ELR (cell line): ENCODE measurements at places on chromosomes 5 and 9.

DNA sequence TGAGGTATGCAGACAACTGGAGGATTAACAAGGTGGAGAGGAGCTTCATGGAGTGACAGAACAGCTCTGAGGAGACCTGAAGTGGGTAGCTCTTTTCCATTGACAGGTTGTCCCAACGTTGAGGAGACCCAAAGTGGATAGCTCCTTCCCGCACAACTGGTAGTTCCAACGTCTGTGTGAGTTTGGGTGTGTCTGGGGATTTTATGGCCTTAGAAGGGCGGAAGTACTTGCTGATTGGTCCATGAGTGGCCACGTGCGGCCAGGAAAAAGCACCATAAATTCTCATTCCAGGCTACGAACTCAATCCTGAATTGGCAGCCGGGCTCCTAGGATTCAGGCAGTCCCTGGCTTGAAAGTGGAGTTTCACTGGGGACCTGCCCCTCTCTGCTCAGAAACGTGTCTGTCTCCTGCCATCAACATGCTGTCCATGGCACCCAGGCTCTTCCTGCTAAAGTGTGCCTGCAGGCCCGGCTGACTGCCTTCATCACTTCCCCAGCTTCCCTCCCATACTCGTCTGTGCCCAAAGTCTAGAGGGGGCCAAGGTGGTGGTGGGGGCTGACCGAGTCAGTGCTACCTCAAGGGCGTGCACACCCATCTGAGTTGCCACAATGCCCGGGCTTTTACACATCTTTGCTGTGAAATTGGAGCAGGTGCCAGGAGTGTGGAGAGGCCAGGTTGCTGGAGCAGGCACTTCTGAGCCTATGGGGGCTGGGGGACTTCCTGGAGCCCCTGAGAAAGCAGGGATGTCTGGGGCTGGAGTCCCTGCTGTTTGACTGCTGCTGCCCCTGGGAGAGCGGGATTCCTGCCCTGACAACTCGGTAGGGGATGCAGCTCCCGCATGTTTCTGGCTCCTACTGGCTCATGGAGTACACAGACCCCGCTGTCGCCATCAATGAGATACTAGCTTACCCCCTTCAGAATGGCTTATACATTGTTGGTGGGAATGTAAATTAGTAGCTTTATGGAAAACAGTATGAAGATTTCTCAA is 2034.6 kb upstream of the ACO1 start:
- DNase-seq, result no peak

GRCh38 chr5:146018514-146019375 is 82.4 kb downstream of the SH3RF2 start:
- DNase-seq, result no peak

DNA sequence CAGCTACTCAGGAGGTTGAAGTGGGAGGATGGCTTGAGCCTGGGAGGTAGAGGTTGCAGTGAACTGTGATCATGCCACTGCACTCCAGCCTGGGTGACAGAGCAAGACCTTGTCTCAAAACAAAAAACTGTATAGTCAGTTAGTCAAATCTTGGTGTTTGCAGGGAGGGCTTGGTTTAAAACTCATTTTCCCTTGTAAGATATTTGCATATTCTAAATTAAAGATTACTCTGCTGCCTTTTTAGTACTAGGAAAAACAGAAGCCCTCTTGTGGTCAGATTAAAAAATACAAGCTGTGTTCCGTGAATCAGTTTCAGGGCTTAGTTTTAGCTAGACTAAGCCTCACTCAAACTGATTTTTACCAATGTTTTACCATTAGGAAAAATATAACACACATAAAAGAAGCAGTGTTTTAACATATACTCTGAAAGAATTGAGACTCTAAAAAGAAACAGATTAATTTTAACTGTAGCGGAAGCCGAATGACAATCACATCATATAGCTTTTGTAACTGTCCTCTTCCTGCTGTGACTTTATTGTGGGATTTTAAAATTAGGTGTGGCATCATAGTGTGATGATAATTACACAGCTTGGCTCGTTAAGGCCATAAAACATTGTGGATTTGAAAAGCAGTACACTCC is 84.9 kb upstream of the BASP1 start:
- peak; percentile 75 for DNase-seq

- peak; percentile 19 for DNase-seq
These were observed 53.9 kb downstream of the CFAP95 start for GRCh38 chr9:69874301-69875060.

DNA sequence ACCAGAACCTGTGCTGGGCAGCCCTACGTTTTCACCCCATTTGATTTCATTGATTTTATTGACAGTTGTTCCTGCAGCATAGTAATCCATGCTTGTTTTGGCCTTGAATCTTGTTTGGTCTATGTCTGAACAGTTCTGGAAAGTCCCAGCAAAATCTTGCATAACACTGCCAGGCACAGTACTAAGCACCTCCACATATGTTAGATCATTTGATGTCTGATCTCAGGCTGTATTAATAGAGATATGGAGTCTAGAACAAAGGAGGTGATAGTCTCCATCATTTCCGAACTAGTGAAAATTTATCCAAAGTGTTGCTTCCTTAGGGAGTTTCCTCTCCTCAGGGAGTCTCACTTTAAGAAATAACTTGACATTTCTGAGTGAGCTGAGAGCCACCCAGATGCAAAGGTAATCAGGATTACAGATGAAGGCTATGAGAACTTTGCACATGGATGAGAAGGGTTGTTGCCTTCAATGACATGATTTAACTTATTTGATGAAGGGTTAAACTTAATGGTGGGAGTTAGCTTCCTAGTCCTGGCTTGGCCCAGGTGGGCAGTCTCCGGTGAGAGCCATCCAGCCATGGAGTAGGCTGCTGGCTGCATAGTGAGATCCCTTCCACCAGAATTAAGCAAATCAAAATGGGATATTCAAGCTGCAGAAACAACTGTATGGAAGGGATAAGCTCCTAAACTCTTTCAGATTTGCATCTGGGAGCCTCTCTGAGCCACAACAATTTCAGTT is 173.8 kb upstream of the MVB12B start:
- no peak for DNase-seq

DNA sequence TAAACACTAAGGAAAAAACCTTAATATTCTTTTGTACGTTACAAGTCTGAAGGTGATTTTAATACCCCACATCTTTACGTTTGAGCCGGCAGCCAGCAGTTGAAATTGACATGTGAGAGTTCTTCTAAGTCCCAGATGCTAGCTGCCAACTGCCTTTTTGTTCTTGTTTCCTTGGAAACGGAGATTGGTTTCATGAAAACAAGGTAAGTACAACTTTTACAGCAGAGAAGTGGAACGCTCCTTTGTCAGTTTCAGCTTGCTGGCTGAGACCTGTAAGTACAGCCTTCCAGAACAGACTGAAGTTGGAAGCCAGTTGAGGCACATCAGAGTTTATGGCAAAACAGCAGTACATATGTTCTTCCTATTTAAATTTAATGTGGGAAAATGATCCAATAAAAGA is 1018.4 kb upstream of the ARRDC3 start:
- no peak for DNase-seq

- DNase-seq, result no peak
These were observed 273.9 kb downstream of the ARHGEF28 start for GRCh38 chr5:73899916-73900315.

- peak; percentile 13 for DNase-seq
These were observed 124.1 kb upstream of the RETREG1 start for GRCh38 chr5:16740811-16741392.

- DNase-seq, result no peak
These were observed 1.5 kb downstream of the EGFL7 start for GRCh38 chr9:136664000-136664915.
